Naive thymus-derived CD8-positive, alpha-beta T cell (primary cell): ENCODE measurements at places on chromosomes 5 and 9.

DNA sequence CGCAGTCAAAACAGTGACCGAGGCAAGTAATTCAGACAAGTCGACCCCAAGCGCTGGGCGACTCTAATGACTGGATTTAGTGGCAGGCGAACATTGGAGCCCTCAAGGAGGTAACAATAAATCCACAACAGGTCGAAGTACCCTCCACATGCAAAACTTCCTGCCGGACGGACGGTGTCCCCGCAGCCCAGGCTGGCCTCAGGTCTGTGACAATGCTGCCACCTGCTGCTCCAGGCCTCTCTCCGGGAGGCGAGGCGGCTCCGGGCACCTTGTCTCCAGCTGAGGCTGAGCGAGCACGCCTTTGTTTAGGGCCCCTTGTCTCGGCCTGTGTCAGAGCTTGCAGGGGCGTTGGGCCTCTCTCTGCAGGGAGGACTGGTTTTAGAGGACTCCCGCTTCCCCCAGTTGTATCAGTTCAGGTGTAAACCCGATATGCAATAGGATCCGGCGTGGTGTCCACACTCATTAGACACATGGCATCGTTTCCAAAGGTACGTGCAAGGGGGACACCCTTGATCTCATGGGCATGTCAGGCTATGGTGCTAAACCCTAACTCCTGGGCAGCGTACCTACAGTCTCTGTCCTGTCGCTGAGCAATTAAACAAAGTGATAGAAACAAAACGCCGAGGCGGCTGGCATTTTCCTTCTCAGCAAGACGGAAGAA is 628.0 kb upstream of the ADAMTS16 start:
- no peak for DNase-seq

DNA sequence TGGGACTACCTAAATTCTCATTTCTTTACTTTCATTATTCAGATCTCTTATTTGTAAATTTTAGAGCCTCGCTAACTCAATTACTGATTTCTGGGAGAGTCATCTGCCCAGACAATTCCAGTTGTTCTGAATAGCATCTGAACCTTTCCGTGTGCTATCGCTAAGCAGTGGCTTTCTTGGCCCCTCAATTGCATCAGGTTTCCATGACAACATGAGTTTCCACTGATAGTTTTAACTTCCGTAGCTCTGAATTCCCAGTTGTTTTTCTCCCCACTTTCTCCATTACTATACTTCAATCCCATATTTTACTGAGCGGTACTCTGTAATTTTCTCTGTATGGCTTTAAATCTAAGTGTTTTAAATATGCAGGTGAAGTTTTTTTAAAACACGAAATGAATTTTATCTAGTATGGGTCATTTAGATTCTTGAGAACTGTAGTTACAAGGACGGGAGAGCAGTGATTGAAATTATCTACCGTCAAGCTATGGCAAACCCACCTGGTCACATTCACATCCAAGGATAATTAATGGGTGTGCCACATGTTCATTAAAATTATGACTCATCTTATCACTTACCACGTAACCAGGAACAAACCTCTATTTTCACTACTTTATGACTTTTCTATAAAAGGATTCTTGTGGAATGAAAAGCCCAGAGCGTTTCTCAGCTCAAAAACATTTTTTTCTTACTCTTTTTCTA is 223.5 kb upstream of the PCSK5 start:
- no peak for DNase-seq

- no peak for DNase-seq
Observed at GRCh38 chr9:11340654-11341053, 727.9 kb upstream of the PTPRD start.

DNA sequence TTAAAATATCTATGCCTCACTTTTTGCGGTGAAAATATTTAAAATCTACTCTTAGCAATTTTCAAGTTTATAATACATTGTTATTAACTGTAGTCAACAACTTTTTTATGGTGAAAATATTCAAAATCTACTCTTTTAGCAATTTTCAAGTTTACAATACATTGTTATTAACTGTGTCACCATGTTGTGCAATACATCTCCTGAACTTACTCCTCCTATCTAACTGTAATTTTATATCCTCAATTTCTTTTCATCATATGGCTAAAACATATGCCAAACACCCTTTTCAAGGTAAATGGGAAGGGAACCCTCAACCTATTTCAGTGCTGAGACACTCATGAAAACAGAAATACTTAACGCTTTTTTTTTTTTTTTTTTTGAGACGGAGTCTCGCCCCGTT is 982.7 kb upstream of the DMAC1 start:
- no peak for DNase-seq

DNA sequence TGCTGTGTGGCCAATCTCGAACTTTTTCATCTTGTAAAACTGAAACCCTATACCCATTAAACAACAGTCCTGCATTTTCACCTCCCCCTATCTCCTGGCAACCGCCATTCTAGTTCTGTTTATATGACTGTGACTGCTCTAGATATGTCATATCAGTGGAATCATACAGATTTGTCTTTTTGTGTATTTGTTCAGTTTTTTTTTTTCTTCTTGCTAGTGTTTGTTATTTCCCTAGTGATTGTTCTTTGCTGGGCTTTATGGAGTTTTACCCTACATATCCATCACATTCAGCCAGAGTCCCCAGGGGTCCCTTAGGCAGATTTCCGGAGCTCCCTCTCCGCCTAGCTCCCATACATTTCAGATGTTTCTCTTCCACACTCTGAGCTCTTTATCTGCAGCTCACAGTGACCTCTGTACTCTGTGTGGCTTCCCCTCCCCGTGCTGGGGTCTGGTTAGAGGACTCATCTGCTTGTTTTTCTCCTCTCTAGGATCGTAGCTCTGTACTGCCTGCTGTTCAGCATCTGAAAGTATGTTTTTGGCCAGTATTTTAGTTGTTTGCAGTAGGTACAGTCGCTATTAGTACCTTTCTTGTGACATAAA is 25.1 kb upstream of the CARTPT start:
- DNase-seq, result no peak

DNA sequence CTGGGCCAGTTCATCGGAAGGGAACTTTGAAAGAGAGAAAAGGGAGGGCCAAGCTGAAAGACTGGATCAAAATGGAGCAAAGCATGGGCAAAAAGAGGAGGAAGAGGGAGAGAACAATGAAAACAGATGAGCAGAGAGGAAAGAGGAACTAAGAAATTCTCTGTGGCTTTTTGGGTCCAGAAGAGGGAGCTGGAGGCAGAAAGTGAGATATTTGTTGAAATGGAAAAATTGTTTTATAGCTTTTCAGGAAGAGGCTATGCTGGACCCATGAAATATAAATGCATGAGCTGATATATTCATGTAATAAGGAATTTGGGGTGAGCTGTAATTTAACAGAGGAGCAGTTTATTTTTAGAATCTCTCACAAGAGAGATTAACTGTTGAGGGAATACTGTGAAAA is 457.3 kb downstream of the DMAC1 start:
- DNase-seq, result no peak

- DNase-seq, result no peak
Observed at GRCh38 chr5:95617057-95617456, 2.8 kb upstream of the GPR150 start.

- DNase-seq, result no peak
Observed at GRCh38 chr5:67732921-67733320, 482.6 kb upstream of the PIK3R1 start.

- DNase-seq, result no peak
Observed at GRCh38 chr5:54753034-54753433, 232.4 kb downstream of the ESM1 start.

DNA sequence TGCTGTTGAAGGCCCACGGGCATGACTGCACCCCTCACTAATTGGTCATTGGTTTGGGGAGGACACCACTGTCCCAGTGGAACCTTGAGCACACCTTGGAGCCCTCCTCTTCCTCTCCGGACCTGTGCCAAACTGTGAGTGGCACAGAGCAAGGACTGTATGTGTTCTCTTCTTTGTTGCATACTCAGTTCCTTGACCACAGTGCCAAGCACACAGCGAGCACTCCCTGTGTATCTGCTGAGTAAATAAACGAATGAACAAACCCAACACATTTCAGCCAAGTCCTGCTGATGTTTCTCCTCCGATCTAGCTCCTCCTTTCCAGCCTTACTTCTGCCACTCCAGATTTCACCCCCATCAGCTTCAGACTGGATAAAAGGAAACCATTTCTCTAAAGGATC is 2.7 kb upstream of the TRIM52 start:
- no peak for DNase-seq

DNA sequence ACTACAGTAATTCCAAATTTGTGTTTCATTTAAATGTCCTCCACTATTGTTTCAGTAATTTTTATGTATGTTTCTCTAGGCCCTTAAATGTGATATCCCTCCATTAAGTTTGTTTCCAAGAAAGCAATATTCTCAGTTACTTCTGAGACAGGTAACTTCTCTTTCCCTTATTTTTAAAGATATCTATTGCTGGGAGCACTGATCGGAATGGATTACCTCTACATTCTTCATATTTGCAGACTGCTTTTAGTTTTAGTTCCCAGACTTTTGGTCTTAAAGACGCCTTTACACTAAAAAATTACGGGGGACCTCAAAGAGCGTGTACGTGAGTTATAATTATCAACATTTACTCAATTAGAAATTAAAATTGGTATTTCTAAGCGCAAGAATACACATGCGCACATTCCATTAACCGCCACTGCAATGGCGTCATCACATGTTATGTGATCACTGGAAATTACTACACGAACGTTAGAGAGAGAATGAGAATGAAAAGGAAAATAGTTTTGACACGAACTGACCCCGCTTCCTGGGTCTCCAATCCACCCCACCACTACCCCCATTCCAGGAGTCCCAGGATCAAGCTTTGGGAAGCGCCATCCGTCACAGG is 519 bp upstream of the RAD50 start:
- DNase-seq, result no peak

GRCh38 chr9:132824951-132825350 is 53.1 kb downstream of the AK8 start:
- no peak for DNase-seq

- DNase-seq, result no peak
Observed at GRCh38 chr9:27468462-27469110, 55.5 kb upstream of the IFNK start.

DNA sequence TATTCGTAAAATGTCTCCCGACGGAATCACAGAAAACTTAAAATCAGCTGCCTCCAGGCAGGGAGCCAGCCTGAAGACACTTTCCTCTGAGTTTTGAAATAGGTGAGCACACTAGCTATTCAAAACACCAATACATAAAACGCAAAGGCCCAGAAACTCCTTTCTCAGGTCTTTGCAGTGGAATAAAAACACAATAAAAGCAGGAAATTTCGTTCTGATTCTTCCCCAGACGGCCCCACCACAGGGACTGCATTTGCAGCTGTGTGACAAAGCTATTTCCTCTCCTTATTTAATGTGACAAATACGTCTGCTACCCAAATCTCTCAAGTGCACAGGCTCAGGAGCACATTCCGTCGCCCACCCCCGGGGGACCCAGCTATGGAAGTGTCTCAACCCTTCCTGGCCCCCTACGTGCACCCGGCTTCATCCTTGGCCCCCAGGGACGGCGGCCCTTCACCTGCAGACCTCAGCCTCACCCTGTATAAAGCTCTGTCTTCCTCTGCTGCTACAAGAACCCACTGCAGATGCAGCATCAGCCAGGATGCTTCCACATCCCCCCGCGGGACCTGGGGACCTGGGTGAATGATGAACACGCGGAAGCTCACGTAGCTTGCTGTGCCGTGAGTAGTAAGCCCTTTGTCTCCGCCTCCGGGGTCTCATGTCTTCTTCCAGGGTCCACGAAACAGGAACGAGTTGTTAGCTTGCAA is 24.9 kb downstream of the AHRR start:
- no peak for DNase-seq

DNA sequence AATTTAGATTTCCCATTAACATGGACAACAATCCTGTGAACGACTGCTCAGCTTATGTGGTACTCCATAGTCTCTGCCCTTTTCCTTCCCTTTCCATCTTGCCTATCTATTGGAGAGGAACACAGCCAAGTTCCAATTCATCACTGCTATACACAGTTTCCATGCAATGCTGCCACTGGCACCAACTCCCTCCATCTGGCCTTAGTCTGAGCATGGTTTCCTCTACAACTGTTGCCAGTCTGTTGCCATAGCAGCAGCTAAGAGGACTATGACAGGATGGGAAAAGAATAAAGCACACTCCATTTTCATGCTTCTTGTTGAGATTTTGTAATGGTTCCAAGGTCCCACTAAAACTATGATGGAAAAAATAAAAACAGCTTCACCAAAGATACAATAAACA is 189.0 kb downstream of the HCN1 start:
- DNase-seq, result no peak

- DNase-seq, result no peak
Observed at GRCh38 chr9:126049088-126049487, 277.5 kb upstream of the MVB12B start.

- no peak for DNase-seq
Observed at GRCh38 chr9:126439402-126439765, 112.8 kb downstream of the MVB12B start.

GRCh38 chr9:134503301-134504105 is 138.1 kb upstream of the COL5A1 start:
- DNase-seq, result no peak

- DNase-seq, result peak; percentile 57
Observed at GRCh38 chr9:20620650-20621470, 1.4 kb downstream of the MLLT3 start.

DNA sequence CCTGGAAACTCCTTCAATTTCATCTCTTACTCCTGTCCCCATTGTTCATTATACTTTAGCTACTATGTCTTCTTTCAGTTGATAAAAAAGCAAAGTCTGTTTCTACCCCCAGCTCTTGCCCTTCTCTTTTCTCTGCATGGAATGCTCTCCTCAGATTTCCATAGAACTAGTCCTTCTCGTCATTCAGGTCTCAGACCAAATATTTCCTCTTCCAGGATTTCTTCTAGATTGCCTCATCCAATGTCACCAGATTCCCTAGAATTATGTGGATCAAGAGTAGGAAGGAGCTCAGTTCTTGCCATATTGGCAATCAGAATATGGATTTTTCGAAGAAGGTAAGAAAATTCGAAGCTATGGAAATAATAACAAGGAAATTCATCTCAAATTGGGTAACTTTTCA is 176.1 kb downstream of the GABRG2 start:
- no peak for DNase-seq
